ENCODE measurements at places on chromosomes 13 and 19.

DNA sequence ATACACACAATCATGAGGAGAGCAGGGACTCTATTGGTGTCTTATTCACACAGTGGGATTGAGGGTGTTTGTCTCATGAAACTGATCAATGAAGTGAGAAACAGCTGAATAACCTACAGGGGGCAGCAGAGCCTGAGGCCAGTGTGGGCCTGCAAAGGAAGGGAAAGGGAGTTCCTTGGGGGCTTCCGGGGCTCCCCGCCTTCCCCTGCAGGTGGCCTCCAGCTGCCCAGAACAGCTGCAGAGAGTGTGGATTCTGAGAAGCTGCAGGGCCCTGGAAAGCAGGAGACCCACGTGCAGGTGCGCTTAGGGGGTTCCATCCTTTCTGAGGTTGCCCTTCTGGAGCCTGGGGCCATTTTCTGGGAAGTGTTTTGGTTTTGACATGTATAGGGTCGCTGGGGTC lies 20.1 kb downstream of the ZNF763 start:
- DNase-seq = no peak

DNA sequence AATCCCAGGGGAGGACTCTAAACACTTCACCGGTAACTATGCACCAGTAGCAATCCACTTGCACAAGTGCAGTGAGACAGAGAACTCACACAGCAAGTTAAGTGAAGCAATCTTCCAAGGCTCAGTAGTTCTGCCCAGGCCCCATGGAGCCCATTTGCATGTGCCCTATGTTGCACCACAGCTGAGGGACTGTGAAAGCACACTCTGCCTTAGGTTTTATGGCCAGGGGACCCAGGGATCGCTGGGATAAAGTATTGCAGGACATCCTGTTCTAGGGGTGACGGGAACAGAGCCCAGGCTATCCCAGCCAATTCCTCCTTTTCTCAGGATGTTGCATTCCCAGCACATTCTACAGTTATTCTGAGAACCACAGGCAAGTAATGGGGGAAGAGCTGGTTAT lies 6.0 kb upstream of the AMER2 start:
- DNase-seq = no peak

DNA sequence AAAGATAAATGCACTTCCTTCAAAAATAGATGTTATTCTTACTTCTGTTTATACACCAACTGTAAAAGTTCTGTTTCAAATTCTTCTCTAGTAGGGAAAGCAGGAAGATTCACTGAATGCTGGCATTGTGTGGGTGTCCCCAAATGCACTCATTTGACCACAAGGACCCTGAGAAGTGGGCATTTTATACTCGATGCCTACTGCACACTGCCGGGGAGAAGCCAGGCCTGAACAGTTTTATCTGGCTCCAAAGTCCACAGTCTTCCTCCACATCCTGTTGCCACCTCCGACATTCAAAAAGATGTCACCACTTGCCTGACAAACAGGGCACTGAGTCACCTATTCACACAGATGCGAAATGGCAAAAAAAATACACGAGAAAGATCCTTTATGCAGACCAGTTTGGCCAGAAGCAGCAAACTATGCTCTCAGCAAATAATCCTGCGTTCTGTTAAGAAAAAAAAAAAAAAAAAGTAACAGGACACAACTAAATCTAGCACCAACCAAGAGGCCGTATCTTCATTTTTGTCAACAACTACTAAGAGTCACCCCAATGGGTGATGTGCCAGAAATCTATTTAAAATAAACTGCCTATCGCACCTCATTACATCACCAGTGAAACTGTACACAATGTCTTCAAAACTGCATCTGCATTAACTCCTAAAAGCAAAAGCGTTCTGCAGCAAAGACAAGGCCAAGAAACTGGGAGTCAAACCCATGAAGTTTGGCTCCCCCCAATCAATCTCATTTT lies 6.2 kb downstream of the ZC3H4 start:
- DNase-seq = no peak

DNA sequence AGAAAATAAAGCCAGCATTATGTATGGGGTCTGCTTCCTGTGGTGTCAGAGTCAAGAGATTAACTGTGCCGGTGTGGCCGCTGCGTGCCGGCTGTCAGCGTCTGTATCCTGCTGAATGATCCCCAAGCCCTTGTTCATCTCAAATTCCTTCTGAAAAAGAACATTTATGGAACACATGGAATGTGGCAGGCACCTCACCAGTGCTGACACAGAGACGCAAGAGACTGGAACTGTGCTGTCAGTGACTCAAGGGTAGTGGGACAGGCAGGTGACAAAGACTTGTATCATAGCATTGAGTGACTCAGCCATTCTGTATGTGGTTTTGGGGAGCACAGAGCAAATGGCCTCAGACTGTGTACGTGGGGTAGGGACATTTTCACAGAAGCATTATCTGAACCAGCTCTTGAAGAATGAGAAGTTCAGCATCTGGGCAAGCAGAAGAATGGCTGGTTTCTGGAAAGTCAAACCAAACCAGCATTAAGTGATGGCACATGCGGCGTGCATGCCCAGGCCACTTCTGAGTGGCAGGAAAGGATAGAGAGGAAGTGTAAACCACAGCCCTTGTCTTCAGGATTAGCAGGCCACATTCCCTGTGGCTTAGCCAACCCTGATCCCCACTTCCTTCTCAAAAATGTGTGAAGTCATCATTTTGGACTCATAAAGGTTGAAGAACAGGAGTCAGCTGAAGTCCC lies 54.0 kb upstream of the IRS2 start:
- peak; percentile 86 for DNase-seq

GRCh38 chr13:20984879-20985278 lies 76.5 kb downstream of the LATS2 start:
- no peak for DNase-seq

DNA sequence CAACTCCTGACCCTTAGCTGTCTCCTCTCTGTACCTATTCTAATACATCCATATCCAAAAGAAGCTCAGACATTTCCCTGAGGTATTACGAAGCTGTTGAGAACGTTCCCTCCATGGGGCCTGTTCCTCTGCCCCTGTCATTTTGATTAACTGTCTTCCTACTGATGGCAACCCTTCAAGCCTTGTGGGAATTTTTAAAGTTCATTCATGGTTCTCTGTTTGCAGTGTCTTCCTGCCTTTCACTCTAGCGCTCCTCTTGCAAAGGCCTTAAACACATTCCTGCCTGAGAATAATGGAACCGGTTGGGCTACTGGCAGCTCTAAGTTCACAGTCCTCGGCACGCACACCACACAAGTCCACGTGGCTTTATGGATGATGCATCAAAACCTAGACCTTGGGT lies 66.1 kb downstream of the LHFPL6 start:
- DNase-seq = no peak
